ENCODE measurements at places on chromosomes 12 and 14. TPM values are rescaled to one million over a fixed set of nuclear protein-coding genes. Genes with fewer than 3 reads are reported as not detected.

The GUCY2C gene
- 2.1 TPM for polyA plus RNA-seq

The ARHGAP9 gene
- polyA plus RNA-seq, result 4.5 TPM

The FBXW8 gene
- polyA plus RNA-seq, result 4.6 TPM

The IRF2BPL gene
- 11.2 TPM for polyA plus RNA-seq

The KCNH3 gene
- polyA plus RNA-seq, result 0.21 TPM

The CDCA4 gene
- 37.1 TPM for polyA plus RNA-seq

The SLCO1B1 gene
- polyA plus RNA-seq, result 0.50 TPM

The PTGER2 gene
- polyA plus RNA-seq, result 1.3 TPM

The KRT85 gene
- not detected for polyA plus RNA-seq

The AQP5 gene
- polyA plus RNA-seq, result 1.1 TPM
